ENCODE measurements at places on chromosomes 4 and X.

- DNase-seq = no peak
Measured at GRCh38 chrX:17616936-17617335, 120.4 kb upstream of the SCML1 start.

- no peak for DNase-seq
Measured at GRCh38 chrX:142089193-142089592, 115.9 kb downstream of the MAGEC2 start.

DNA sequence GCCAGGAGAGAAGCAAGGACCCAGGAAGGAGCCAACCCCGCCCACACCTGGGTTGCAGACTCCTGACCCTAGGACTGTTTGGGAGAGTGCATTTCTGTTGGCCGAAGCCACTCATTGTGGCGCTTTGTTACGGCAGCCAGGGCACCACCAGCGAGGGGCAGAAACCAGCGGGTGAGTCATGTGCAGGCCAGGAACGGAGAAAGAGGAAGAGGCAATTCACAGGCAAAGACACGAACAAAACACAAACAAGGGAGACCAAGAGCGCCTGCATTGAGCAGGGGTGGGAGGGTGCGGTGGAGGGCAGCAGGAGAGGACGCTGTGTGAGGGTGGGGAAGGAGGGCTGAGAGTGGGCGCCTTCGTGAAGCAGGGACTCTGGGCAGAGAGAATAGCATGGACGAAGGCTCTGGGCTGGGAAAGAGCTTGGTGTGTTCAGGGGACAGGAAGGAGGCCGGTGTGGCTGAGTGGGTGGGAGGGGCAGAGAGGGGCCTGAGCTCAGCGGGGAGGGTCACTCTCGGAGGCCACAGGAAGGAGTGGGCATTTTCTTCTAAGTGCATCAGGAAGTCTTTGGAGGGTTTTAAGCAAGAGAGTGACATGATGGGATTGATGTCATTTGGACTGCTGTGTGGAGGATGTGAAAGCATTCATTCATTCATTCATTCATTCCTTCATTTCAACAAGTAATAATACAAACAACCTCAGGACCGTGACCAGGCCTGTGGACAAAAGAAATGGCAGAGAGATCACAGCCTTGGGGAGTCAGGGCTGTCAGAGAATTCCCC is 12.2 kb upstream of the WFS1 start:
- DNase-seq = no peak

DNA sequence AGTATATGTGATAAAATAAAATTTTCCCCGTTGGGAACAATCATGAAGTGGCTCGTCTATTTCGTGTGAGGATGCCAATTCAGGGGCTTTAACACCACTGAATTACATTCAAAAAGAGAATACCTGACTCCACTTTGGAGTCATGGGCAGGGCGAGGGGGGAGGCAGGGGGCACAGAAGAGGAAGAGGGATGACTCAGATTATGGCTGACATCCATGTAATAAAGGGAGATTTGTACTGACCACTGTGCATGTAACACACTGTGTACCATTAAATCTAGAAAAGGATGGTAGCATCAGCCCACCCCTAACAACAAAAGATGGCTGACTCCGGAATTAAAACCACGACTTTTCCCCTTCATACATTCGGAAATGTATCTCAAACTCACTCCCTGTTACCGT is 1.3 kb downstream of the SLC9A7 start:
- no peak for DNase-seq

DNA sequence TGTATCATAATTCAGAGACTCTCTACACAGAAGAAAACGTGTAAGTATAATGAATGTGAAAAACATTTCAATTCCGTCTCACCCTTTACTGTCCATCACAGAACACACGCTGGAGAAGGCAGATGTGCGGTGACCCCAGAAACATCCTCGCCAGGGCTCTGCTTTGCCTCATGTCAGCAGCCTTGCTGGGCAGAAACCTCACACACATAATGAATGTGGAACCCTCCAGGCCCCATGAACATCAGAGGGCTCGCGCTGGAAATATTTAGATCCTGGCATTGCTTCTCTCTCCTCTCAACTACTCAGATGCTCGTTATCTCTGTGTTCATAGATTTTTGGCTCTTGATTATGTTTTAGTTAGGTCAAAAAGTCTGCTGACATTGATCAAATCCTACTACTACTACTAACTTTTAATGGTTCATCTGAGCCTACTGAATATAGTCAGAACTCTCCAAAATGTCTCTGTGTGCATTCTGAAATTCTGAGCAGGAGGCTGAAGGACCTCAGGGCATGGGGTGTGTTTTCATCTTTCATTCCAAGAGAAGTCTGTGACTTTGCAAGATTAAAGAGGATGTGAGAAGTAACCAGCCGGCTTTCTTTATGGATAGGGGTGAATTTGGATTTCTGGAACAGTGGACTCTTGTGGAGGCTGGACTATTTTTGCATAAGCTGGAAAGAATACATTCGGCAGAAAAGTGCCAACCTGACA is 27.0 kb downstream of the SMIM43 start:
- no peak for DNase-seq

DNA sequence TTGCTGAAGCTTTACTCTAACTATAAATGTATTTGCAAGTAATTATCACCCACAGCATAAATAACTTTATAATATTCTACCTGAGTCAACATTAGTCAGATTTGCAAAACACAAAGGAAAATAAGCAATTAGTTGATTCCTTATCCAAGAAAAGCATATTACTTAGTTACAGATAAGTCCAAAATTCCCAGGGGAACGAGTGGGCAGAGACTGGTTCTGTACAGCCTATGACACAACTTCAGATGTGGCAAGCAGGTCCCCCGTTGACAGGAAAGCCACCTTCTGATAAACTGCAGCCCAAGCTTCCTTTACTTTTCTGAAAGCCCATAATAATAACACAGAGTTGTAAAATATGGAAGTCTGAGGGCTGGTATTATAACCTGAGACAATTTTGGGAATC is 62.4 kb upstream of the NDP start:
- no peak for DNase-seq

DNA sequence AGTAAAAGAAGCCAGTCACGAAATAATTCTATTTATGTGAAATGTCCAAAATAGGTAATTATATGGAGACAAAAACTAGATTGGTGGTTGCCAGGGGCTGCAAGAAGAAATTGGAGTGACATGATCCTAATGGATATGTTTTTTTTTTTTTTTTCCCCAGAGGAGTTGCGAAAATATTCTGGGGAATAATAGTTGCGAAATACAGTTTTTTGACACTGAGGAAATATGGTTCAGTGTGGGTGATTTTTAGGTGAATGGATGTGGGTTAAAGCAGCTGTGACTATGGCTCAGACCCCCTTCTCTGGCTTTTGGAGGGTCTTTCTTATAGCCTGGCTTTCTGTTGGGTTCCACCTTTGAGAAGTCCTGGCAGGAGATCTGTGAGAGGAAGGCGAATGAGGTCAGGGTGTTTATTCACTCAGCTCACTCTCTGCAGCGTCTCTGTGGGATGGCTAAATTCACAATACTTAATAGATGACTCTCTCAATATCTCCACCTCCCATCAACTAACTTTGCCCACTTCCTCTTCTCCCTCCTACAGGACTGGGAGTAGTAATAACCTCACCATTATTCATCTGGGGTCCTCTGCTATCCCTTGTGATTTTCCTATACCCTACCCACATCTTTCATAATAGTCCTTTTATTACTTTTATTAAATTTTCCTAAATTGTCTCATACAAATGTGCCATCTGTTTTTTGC is 15.3 kb upstream of the RAB9B start:
- no peak for DNase-seq

DNA sequence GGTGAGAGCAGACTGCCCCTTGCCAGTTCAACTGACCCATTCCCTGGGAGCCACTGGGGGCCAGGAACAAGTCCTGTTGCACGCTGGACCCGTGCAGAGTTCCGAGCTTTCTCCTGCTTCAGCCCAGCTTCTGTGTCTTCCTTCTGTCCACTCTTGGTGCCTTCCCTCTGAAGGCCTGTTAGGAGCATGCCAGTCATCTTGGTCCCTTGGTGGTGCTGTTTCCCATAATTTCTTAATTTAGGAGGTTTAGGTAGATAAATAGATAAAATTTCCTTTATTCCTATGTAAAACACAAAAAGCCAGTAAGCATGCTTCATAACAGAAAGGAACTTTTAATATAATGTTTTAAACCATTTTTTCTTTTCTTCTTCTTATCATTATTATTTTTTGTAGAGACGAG is 672.7 kb downstream of the CCSER1 start:
- DNase-seq = no peak

DNA sequence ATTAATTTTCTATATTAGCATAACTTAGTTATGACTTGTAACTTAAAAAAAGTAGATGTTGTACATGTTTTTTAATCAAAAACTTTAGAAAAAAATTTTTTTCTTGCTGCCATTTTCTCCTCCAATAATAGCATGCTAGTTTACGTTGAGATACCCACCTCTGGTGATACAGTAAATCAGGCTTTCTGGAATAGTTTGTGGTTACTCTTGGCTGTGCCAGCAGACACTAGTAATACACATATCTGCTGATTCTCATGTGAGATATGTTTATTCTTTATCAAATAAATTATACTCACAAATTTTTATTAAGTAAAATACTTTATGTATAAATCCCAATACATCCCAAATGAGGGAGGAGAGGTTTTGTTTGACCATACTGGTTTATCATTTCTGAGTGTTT is 117.3 kb downstream of the KLHL8 start:
- DNase-seq = no peak

GRCh38 chr4:98341309-98341708 is 80.1 kb downstream of the RAP1GDS1 start:
- no peak for DNase-seq

DNA sequence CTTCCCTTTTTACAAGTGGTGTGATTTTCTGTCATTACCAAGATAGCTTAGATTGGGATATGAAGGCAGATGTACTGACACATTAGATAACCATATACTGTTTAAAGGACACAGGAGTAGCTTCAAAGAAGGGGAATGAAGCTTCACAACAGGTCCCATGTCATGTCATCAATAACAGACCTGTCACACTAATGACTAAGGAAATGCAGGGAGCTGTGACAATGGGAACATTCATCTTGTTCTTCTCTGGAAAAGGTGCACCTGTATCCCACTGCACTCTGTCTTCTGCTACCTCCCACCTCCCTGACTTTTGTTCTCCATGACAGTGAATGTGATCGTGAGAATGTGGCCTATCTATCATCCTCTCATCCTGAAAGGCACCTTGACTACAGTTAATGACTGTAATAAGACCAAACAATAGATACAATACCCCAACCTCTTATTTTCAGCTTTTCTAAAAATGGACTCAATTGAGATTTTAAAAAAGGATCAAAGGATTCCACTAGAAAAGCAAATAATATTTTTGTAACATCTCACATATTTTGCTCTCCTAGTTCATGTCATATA is 472.5 kb downstream of the STPG2 start:
- no peak for DNase-seq

DNA sequence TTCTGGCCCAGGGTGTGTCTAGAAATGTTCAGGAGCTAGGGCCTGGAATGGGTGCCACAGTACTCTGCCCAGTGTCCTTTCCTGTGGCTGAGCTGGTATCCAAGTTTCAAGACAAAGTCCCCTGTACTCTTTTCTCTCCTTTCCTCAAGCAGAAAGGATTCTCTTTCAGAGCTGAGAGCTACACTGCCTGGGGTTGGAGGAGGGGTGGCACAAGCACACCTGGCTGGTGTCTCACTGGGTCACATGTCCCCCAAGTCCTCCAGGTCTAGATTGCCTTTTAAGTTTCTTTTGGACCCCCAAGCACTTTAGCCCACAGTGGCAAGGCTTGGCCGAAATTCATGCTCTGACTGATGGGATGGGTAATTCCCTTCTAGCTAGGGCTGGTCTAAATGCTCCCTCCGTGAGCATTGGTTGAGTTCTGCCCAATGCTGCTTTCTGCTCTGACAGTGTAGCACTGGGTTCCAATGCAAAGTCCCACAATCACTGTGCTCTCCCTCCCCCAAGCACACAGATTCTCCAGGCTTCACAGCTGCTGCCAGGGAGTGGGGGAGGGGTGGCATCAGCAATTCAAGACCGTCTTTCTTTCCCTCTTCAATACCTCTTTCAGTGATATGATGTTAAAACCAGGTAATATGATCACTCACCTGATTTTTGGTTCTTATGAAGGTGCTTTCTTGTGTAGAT is 47.8 kb downstream of the BEX3 start:
- DNase-seq = no peak

GRCh38 chr4:76931087-76931486 is 18.5 kb upstream of the SEPTIN11 start:
- DNase-seq = no peak

DNA sequence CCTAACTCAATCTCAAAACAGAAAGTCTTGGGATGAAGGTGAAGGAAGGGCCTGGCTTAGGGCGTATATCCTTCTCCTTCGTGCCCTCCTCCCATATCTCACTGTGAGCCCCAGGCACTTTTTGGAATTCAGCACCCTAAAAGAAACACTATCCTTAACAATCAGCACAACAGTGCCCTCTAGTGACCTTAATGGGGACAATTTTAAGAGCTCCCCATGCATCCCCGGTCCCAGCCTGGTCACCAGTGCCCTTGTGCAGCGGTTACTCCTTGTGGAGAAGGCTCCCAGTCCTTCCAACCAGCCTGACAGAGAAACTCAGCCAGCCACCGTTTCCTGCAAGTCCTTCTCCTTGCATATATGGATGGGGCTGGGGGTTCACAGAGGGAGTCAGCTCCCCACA is 4.2 kb downstream of the PAK3 start:
- DNase-seq = no peak

Data from stimulated activated CD8-positive, alpha-beta memory T cell treated with anti-CD3 and anti-CD28 coated beads, Interleukin-7, amount 100 ng/mL, for 1 hour (primary cell).